ENCODE measurements at places on chromosomes 11 and 22.

- peak; percentile 84 for DNase-seq
Measured at GRCh38 chr11:6629892-6630631, 10.8 kb upstream of the TPP1 start.

DNA sequence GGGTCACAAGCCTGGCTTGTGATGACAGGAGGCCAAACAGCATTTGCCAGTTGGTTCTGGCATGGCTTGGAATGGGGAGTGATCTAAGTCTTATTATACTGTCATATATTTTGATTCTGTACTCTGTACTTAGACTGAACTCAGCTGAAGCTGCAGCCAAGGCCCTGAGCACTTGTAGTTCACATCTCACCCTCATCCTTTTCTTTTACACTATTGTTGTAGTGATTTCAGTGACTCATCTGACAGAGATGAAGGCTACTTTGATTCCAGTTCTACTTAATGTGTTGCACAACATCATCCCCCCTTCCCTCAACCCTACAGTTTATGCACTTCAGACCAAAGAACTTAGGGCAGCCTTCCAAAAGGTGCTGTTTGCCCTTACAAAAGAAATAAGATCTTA is 843 bp downstream of the OR56B1 start:
- DNase-seq: no peak

GRCh38 chr11:117855912-117856651 is 20.4 kb downstream of the FXYD6 start:
- no peak for DNase-seq

- DNase-seq: no peak
Measured at GRCh38 chr11:69423181-69423580, 58.3 kb upstream of the LINC01488 start.

DNA sequence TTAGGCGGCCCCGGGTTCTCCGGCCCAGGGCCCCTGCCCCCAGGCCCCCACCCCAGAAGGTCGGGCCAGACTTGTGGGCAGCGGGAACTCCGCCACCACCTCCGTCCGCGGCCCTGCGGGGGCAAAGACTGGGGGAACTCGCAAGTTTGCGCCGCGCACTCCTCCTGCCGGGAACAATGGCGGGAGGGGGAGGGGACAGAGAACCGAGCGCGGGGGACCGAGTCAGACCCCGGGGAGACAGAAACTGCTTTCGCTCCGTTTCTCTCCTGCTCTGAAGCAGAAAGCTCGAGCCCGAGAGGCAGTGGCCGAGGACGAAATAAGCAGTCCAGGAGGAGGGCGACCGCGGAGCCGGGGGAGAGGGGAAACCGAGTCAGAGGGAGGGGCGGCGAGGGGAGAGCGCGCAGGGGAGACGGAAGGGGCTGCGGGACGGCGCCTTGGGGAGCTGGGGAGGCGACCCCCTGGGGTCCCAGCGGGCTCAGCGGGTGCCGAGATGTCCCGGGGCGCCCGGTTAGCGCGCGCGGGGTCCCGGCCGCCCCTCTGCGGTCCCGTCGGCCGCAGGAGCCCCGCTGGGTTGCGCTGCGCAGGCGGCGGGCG is 555 bp downstream of the TP53I11 start:
- peak; percentile 80 for DNase-seq

All from neural progenitor cell (in vitro differentiated cells).